ENCODE measurements at places on chromosomes 7 and 10.
A peak's percentile ranks its signal among the peaks of the same experiment; 100 is the strongest.

DNA sequence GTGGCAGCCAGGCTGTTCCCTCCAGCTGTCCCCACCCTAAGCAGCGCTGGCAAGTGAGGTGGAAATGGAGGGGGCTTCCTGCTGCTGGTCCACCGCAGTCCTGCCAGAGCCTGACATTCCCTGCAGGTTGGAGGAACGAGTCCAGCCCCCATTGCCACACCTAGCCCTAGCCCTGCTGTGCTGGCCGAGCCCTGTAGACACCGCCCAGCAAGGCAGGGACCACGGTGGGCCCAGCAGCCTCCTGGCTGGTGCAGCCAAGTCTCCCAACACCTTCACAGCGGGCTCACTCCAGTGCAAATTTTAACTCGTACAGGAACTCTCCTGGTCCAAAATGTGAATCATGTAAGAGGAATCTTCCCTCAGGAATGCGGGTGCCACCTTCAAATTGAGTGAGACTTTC lies 116.3 kb downstream of the PAXIP1 start:
- H3K4me1 ChIP-seq, result no peaks in the 10 kb centered on the region
- peaks cover 5% of the 10 kb centered on the region for H3K27me3 ChIP-seq
- DNase-seq, result no peak
- H3K27ac ChIP-seq, result no peak overlapping the region
- peaks cover 4% of the 10 kb centered on the region for H3K36me3 ChIP-seq

DNA sequence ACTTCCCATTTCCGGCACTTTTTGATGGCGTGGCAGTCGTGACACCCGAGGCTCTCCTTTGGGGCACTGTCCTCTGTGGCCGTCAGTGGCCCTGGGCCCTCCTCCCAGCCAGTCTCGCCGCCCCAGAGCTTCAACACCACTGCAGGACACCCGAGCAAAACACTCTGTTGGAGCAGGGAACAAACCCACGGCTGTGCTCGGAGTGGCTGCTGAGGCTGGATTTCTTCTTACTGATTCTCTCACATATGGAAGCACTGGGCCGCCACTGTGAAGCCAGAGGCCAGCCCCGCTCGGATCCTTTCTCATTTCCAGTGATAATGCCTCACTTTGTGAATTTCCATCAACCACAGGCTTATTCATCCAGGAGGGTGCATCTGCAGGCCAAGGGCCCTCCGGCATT lies 58.2 kb upstream of the CYTH3 start:
- no peak overlapping the region for H3K27ac ChIP-seq
- no peak for DNase-seq
- H3K36me3 ChIP-seq, result no peaks in the 10 kb centered on the region
- no peaks in the 10 kb centered on the region for H3K27me3 ChIP-seq
- H3K4me1 ChIP-seq, result no peaks in the 10 kb centered on the region
- no peak overlapping the region for H3K4me3 ChIP-seq

- no peaks in the 10 kb centered on the region for H3K27me3 ChIP-seq
- H3K36me3 ChIP-seq, result no peaks in the 10 kb centered on the region
- H3K4me1 ChIP-seq, result no peaks in the 10 kb centered on the region
Observed at GRCh38 chr10:120794390-120794789, 56.8 kb upstream of the WDR11 start.

GRCh38 chr10:128056303-128057050 lies 69.7 kb downstream of the MKI67 start:
- no peak for DNase-seq
- H3K36me3 ChIP-seq, result peaks cover 64% of the 10 kb centered on the region
- H3K27me3 ChIP-seq, result peaks cover 17% of the 10 kb centered on the region
- peaks cover 57% of the 10 kb centered on the region for H3K4me1 ChIP-seq

DNA sequence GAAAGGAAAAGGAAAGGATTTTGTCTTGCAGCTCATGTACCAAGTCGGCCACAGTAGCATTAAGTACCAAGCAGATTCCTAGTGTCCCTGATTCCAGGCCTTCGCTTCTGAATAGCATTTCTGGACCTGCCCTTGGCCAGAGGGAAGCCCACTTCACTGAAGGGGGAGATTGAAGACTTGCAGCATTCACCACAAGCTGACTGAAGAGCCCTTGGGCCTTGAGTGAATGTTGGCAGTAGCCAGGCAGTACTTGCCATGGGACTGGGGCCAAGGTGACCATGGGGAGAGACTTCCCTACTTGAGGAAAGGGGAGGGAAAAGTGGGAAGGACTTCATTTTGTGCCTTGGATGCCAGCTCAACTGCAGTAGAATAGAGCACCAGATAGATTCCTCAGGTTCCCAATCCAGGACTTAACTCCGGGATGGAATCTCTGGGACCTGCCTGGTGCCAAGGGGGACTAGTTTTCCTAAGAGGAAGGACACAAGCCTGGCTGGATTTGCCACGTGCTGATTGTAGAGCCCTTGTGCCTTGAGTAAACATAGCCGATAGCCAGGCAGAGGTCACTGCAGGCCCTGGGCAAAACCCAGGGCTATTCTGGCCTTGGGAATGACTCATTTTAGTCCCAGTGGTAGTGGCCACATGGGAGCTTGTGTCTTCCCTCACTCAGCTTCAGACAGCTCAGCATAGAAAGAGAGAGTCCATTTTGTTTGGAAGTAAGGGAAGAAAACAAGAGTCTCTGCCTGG lies 141.7 kb upstream of the KCND2 start:
- H3K36me3 ChIP-seq, result no peaks in the 10 kb centered on the region
- H3K4me3 ChIP-seq, result no peak overlapping the region
- H3K27ac ChIP-seq, result no peak overlapping the region
- no peak for DNase-seq

DNA sequence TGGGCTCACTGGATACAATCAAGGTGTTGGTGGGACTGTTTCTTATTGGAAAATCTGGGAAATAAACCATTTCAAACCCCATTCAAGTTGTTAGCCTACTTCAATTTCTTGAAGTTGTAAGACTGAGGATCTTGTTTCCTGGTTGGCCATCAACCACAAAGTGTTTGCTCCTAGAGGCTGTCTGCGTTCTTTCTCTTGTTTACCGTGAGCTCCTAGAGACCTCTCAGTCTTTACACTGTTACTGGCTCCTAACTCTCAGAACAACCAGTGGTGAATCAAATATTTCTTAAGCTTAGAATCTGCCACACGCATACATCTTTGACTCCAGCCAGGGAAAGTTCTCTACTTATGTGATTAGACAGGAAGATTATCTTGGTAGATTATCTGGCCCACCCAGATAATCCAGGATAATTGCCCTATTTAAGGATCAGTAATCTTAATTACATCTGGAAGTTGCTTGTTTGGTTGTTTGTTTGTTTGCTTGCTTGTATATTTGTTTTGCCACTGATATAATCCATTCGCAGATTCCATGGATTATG lies 798.7 kb downstream of the IPMK start:
- no peak overlapping the region for H3K27ac ChIP-seq
- no peak for DNase-seq
- H3K4me1 ChIP-seq, result no peaks in the 10 kb centered on the region
- H3K36me3 ChIP-seq, result no peaks in the 10 kb centered on the region
- H3K4me3 ChIP-seq, result no peak overlapping the region
- no peaks in the 10 kb centered on the region for H3K27me3 ChIP-seq

- peak overlapping the region; percentile 97 for H3K4me3 ChIP-seq
- H3K4me1 ChIP-seq, result peaks cover 23% of the 10 kb centered on the region
- peaks cover 19% of the 10 kb centered on the region for H3K36me3 ChIP-seq
- peak overlapping the region; percentile 93 for H3K27ac ChIP-seq
- peak; percentile 50 for DNase-seq
Observed at GRCh38 chr10:86520871-86521677, 518 bp downstream of the WAPL start.

- DNase-seq, result no peak
- no peaks in the 10 kb centered on the region for H3K36me3 ChIP-seq
- H3K4me3 ChIP-seq, result no peak overlapping the region
- no peaks in the 10 kb centered on the region for H3K27me3 ChIP-seq
- H3K27ac ChIP-seq, result no peak overlapping the region
Observed at GRCh38 chr10:104897696-104898095, 256.6 kb downstream of the SORCS3 start.

- peaks cover 5% of the 10 kb centered on the region for H3K27me3 ChIP-seq
- peaks cover 22% of the 10 kb centered on the region for H3K36me3 ChIP-seq
- peaks cover 10% of the 10 kb centered on the region for H3K4me1 ChIP-seq
- no peak overlapping the region for H3K4me3 ChIP-seq
- no peak overlapping the region for H3K27ac ChIP-seq
Observed at GRCh38 chr10:125802739-125803138, 20.3 kb downstream of the UROS start.

GRCh38 chr10:86649471-86650150 lies 4.7 kb upstream of the OPN4 start:
- no peak overlapping the region for H3K4me3 ChIP-seq
- DNase-seq, result no peak
- H3K27ac ChIP-seq, result no peak overlapping the region
- H3K36me3 ChIP-seq, result no peaks in the 10 kb centered on the region

- H3K4me1 ChIP-seq, result peaks cover 7% of the 10 kb centered on the region
- peak overlapping the region; percentile 40 for H3K4me3 ChIP-seq
- peaks cover 10% of the 10 kb centered on the region for H3K27me3 ChIP-seq
- H3K36me3 ChIP-seq, result no peaks in the 10 kb centered on the region
Observed at GRCh38 chr10:107914450-107915214, 750.1 kb upstream of the SORCS1 start.

DNA sequence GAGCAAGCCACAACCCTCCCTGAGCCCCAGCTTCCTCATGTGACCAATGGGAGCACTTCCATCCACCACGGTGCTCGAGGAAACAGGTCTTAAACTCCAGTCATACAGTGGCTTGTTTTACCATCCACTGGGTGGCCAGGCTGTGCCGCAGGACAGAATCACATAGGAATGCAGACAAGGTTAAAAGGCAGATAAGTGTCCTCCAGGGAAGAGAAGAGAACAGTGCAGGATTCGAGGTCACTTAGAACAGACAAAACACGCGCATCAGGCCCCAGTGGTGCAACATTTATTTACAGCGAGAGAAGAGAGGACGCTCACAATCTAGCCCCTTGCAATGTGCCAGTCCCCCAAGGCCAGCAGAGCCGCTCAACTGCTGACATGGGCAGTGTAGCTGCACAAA lies 92.8 kb downstream of the TMEM130 start:
- no peak overlapping the region for H3K4me3 ChIP-seq
- H3K27me3 ChIP-seq, result peaks cover 3% of the 10 kb centered on the region
- H3K36me3 ChIP-seq, result no peaks in the 10 kb centered on the region
- no peak for DNase-seq

GRCh38 chr7:96669812-96670211 lies 39.8 kb downstream of the SEM1 start:
- DNase-seq, result no peak
- H3K27ac ChIP-seq, result no peak overlapping the region
- H3K36me3 ChIP-seq, result no peaks in the 10 kb centered on the region
- no peak overlapping the region for H3K4me3 ChIP-seq
- H3K4me1 ChIP-seq, result no peaks in the 10 kb centered on the region

GRCh38 chr10:72133517-72133916 lies 45.2 kb upstream of the SPOCK2 start:
- DNase-seq, result no peak
- H3K27me3 ChIP-seq, result no peaks in the 10 kb centered on the region
- H3K36me3 ChIP-seq, result peaks cover 8% of the 10 kb centered on the region
- no peak overlapping the region for H3K4me3 ChIP-seq

- H3K4me1 ChIP-seq, result peaks cover 3% of the 10 kb centered on the region
- no peaks in the 10 kb centered on the region for H3K36me3 ChIP-seq
- H3K27me3 ChIP-seq, result peaks cover 30% of the 10 kb centered on the region
- H3K27ac ChIP-seq, result no peak overlapping the region
- DNase-seq, result peak; percentile 24
Observed at GRCh38 chr10:43229208-43230061, 37.4 kb downstream of the RASGEF1A start.

DNA sequence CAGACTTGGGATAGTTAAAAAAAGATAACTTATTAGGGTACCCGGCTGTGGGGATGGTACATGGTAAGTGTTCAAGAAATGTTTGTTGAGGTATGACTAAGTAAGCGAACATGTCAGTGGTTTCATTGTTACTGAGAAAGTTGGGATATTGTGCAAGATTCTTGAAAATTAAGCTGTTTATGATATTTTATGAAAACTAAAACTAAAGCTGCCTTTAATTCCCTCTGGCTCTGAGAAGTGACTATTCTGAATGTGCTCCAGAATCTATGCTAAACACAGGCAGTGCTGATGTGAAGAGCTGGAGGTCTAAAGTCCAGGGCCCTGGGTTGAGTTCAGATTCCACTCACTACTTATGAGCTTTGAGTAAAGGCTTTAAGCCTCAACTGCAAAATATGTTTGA lies 72.9 kb downstream of the AOAH start:
- no peak overlapping the region for H3K4me3 ChIP-seq
- H3K4me1 ChIP-seq, result peaks cover 19% of the 10 kb centered on the region
- no peak for DNase-seq
- H3K27me3 ChIP-seq, result peaks cover 7% of the 10 kb centered on the region
- H3K36me3 ChIP-seq, result no peaks in the 10 kb centered on the region
- H3K27ac ChIP-seq, result no peak overlapping the region

- H3K27me3 ChIP-seq, result peaks cover 16% of the 10 kb centered on the region
- peaks cover 34% of the 10 kb centered on the region for H3K4me1 ChIP-seq
- H3K27ac ChIP-seq, result peak overlapping the region; percentile 92
- peaks cover 5% of the 10 kb centered on the region for H3K36me3 ChIP-seq
- no peak for DNase-seq
Observed at GRCh38 chr10:73646598-73647041, 5.3 kb upstream of the MYOZ1 start.

- H3K4me1 ChIP-seq, result no peaks in the 10 kb centered on the region
- H3K27ac ChIP-seq, result no peak overlapping the region
- H3K4me3 ChIP-seq, result no peak overlapping the region
- H3K36me3 ChIP-seq, result no peaks in the 10 kb centered on the region
Observed at GRCh38 chr7:128155100-128155740, 85.9 kb upstream of the LEP start.

DNA sequence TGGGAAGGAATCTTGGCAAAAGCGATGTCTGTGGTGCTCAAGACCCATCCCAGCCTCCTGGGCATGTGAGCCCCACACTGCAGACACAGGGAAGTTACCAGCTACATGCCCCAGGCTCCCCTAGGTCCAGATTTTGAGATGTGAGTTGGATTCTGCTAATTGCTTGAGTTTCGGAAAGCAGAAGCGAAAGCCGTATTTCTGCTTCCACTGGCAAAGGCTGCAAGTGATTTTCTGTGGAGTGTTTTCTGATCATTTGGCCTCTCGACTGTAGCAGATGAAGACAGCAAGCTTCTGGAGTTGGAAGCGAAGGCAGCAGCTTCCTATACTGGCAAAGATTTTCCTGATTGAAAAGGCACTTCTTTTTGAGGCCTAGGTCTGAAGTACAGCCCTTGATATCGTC lies 29.6 kb downstream of the ANKRD16 start:
- H3K36me3 ChIP-seq, result peaks cover 8% of the 10 kb centered on the region
- H3K4me3 ChIP-seq, result no peak overlapping the region
- H3K27ac ChIP-seq, result no peak overlapping the region
- no peaks in the 10 kb centered on the region for H3K27me3 ChIP-seq
- DNase-seq, result no peak
- H3K4me1 ChIP-seq, result no peaks in the 10 kb centered on the region

GRCh38 chr10:83352588-83352987 lies 786.7 kb upstream of the GHITM start:
- DNase-seq, result no peak
- no peaks in the 10 kb centered on the region for H3K36me3 ChIP-seq
- H3K4me3 ChIP-seq, result no peak overlapping the region
- no peaks in the 10 kb centered on the region for H3K27me3 ChIP-seq
- H3K4me1 ChIP-seq, result no peaks in the 10 kb centered on the region

DNA sequence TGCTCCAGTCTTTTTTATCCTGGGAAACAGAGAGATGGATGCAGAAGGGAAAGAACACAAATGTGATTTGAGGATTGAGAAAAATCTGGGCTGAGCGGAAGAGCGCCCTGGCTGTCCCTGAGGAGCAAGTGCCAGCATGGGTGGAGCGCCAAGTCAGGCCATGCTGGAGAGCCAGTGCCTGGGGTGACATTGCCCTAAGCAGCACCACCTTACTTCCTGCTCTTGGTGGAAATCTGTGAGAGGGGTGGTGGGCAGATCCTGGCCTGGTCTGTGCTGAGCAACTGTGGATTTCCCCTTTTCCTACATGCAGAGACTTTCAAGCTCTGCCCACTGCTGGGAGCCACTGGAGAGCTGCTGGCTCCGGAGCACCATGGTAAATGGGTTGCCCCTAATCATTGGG lies 36.9 kb downstream of the DDIT4 start:
- H3K4me1 ChIP-seq, result peaks cover 36% of the 10 kb centered on the region
- H3K27me3 ChIP-seq, result peaks cover 9% of the 10 kb centered on the region
- H3K4me3 ChIP-seq, result peak overlapping the region; percentile 38
- no peak for DNase-seq

Data from endothelial cell (in vitro differentiated cells).